ENCODE measurements at places on chromosomes 1 and 21. TPM values are rescaled to one million over a fixed set of nuclear protein-coding genes. Genes with fewer than 3 reads are reported as not detected.

DNA sequence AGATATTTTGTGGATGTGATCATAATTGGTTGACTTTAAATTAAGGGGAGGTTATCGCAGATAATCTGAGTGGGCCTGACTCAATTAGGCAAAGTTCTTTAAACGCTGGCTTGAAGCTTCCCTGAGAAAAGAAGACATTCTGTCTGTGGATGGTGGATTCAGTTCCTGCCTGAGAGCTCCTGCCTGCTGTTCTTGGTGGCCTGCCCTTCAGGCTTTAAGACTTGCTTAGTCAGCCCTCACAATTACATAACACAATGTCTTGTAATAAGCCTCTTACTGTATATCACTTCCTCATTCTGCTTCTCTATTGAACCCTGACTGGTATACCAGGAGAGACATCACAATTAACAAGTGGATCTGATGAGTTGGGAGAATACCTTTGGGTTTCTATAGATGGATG, 50.2 kb downstream of the KCNJ6 start:
- no peak for DNase-seq
- no peaks in the 10 kb centered on the region for H3K4me1 ChIP-seq
- no peak overlapping the region for H3K27ac ChIP-seq
- H3K4me3 ChIP-seq, result no peak overlapping the region
- H3K27me3 ChIP-seq, result no peaks in the 10 kb centered on the region

GRCh38 chr1:69090170-69090569, 477.6 kb upstream of the LRRC7 start:
- DNase-seq, result no peak
- H3K27ac ChIP-seq, result no peak overlapping the region
- H3K4me3 ChIP-seq, result no peak overlapping the region
- H3K27me3 ChIP-seq, result no peaks in the 10 kb centered on the region
- no peaks in the 10 kb centered on the region for H3K36me3 ChIP-seq

DNA sequence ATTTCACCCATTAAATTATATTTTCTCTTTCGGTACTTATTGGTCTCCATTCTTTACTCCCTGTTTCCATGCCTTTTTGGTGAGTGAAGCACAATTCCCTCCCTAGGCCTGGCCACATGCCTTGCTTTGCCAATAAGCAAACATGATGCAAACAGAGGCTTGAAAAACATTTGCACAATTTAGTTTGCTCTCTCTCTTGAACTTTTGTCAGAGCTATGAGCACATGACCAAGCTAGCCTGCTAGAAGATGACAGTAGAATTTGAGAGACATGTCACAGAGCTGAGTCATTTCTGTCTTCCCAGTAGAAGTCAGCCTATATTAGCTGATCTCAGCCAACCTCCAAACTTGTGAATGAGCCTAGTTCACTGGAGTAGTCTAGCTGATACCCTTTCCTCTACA, 24.6 kb downstream of the ANGPTL3 start:
- H3K27me3 ChIP-seq, result no peaks in the 10 kb centered on the region
- no peaks in the 10 kb centered on the region for H3K4me1 ChIP-seq
- H3K27ac ChIP-seq, result no peak overlapping the region
- H3K4me3 ChIP-seq, result no peak overlapping the region
- no peaks in the 10 kb centered on the region for H3K36me3 ChIP-seq

DNA sequence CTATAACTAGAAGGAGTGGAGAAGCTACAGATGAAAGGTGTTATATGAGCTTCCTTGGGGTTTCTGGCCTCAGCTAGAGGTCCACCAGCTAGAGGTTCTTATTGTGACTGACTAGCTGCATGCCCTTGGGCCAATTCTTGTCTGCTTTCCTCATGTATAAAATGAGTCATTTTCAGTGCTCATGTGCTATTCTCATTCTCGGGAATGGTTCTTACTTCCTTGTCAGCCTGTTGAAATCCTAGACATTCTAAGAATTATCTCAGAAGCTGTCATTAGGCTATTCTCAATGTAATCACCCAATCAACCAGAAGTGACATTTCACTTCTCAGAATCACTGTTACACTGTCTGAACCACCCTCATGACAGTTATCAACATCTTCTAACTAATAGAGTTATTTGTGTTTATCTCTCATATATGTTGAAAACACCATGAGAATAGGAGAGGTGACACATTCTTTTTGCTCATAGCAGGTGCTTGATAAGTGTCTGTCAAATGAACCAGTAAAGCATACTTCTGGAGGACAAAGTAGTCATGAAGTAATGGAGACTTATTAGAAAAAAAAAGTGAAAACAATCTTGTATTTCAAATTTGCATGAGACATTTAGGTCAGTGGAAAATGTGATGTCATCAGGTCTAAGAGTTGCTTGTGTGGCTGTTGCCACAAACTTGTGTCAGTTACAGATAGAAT, 122.8 kb upstream of the IVNS1ABP start:
- DNase-seq, result peak; percentile 58
- H3K27ac ChIP-seq, result peak overlapping the region; percentile 1
- no peak overlapping the region for H3K4me3 ChIP-seq
- H3K27me3 ChIP-seq, result no peaks in the 10 kb centered on the region

DNA sequence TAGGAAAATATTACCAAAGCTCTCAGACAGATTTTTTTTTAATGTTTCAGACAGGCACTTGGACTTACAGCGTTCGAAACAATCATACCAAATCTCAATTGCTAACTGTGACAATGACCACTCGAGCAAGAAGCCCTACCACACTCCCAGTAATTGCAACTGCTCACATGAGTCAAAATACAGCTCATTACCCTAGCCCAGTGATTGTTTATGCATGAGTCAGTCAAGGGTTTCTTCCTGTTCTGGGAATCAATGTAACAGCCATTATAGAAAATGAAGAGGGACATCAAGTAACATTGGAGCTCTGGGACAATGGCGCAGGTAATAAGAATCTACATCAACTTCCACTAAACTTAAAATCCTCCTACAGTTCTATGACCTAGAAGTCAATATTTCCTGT, 56.1 kb upstream of the SH3GLB1 start:
- DNase-seq, result no peak
- no peak overlapping the region for H3K4me3 ChIP-seq
- no peaks in the 10 kb centered on the region for H3K27me3 ChIP-seq
- H3K4me1 ChIP-seq, result no peaks in the 10 kb centered on the region

CELA2A gene
- 45.4 TPM for total RNA-seq
